Activated CD8-positive, alpha-beta memory T cell treated with anti-CD3 and anti-CD28 coated beads for 1 hour (primary cell): ENCODE measurements at places on chromosomes 2 and 18.

DNA sequence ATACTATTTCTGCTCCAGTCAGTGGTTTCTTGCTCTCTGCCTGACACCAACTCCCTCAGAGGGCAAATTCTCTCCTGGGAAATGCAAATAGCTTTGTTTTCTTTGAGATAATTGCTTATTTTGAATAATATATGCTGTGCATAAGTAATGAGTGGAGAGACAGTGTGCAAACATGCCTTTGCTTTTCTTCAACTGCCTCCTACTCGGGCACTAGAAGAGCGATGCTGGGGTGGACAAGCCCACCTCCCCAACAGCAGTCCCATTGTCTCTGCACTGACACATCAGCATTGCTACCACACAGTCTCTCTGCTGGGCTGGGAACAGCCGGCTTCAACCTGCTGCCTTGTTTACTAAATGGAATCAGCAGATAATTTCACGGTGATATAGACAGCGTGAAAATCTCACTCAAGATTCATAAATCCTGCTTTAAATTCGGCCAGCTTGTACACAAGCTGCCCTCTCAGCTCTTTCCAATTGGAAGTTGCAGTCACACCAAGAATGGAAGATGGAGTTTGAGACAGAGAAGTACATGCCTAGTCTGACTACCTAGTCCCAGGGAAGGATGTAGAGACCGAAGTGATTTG is 694.5 kb downstream of the TDRD15 start:
- no peak for DNase-seq

- DNase-seq: no peak
These were observed 310.1 kb downstream of the EXOC6B start for GRCh38 chr2:72515696-72516095.

GRCh38 chr2:178479275-178479616 is 846 bp upstream of the FKBP7 start:
- DNase-seq: no peak

- DNase-seq: no peak
These were observed 579.5 kb downstream of the ARHGAP15 start for GRCh38 chr2:143708682-143709081.

GRCh38 chr2:150191349-150191748 is 296.1 kb downstream of the RND3 start:
- DNase-seq: no peak

DNA sequence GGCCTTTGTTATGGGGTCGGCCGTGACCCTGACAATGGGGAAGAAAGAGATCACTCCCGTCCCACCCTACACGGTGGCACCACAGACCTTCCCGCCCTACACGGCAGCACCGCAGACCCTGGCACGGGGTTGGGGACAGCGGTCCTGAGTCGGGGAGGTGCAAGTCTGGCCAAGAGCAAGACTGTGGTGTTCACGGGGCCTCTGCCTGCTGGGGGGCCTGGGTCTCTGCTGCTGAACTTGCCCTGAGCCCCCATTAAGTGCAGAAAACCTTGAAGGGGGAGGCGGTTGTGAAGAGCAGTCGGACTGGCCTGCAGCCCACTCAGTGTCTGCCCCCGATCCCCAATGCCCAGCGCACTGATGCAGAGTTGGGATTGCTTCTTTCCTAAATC is 75.9 kb downstream of the SLC66A2 start:
- no peak for DNase-seq

GRCh38 chr18:47632970-47633635 is 297.4 kb downstream of the SMAD2 start:
- no peak for DNase-seq

DNA sequence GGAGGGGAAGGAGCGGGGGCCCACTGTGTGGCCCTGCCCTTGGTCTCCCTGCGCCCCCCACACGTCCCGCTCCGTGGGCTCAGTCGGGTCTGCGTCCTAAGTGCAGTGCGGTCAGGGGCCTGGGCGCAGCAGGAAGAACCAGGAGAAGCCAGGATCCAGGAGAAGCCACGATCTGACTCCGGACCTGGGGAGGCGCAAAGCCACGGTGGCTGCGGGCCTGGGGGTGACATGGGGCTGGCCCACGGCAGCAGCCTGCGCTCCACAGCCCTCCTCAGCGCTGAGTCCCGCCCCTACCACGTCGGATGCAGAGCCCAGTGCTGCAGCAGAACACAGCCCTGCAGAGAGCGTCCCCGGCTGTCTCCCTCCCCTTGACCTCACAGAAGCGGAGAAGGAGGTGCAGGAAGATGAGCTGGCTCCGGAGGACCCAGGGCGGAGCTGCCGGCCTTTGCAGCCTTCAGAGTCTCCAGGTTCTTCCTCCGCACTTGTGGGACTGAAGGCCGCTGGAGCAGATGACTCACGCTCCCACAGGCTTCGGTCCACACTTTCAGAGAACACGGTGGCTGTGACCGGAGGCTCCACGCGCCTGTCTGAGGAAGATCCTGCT is 589.2 kb upstream of the SALL3 start:
- DNase-seq: no peak

DNA sequence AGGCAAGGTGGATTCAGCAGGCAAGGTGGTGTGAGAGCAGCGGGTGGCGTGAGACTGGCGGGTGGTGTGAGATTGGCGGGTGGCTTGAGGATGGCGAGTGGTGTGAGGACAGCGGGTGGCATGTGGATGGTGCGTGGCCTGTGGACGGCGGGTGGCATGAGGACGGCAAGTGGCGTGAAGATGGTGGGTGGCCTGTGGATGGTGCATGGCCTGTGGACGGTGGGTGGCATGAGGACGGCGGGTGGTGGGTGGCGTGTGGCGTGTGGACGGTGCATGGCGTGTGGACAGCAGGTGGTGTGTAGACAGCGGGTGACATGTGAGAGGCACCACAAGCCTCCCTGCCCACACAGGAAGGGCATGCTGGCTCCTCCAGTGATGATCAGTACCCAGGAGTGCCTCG is 186.9 kb upstream of the SALL3 start:
- DNase-seq: no peak

DNA sequence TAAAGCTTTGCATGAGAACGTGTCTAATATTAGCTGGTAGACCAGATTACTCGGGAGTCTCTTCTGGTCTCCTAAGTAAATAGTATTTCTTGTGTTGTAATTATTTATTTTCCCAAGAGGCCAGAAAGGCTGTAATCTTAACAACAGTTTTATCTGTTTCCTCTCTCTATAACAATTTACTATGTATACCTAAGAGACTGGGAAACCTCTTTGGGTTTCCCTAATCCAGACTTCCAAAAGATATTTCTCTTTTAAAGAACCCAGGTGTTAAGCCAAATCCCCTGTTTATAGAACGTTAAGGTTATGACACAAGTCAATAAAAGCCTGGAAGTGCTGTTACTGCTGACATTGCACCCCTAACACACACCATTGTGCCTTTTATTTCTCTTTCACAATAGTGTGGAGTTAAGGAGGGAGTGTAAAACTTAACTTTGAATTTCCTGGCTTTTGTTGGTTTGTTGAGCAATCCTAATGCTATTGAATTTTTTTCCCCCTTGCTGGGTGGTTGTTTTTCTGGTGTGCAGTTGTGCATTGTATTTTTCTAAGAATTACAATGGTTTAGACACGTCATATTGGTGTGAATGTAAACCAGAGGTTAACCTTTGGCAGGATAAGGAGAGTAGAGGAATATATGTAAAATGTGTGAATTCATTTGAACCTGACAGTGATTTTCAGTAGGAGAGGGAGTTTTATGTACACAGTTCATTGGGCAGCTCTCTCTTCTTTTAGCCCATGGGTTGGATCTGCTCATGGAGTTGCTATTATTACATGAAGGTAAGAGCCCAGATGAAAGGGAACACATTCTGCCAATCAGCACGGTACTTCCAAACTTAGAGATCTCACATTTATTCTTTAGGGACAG is 192.8 kb downstream of the MTX2 start:
- no peak for DNase-seq

GRCh38 chr18:76801567-76802505 is 20.5 kb upstream of the ZNF236 start:
- DNase-seq: no peak

GRCh38 chr2:118988706-118989105 is 46.7 kb downstream of the MARCO start:
- DNase-seq: no peak

GRCh38 chr2:185665251-185665814 is 73.3 kb upstream of the FSIP2 start:
- no peak for DNase-seq

- DNase-seq: no peak
These were observed 31.7 kb upstream of the CYBRD1 start for GRCh38 chr2:171490577-171490976.

DNA sequence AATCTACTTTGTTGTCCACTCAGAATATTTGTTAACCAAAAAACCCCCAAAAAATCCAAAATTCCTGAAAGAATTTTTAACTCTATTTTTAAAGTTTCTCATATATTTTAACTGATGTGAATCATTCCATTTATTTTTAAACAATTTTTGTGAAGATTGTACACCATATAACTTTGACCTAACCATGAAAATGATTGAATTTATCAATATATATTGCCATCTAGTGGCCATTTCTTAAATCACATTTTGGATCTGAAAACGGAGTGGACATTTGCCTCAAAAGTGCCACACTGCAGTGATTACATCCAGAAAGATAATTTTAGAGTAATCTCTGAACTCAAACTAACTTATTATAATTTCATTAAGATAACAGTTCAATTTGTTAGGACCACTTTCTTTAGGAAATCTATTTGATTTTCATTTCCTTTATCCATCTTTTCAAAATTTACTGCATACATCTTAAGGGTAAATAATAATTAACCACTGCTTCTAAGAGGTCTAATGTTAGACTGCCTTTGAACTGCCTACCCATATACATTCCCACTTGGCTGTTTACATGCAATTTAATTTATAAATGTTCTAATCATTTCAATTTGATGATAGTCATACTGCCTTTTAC is 71.1 kb downstream of the DSC3 start:
- no peak for DNase-seq

- DNase-seq: no peak
These were observed 118.5 kb downstream of the PRKCE start for GRCh38 chr2:45769854-45770576.

DNA sequence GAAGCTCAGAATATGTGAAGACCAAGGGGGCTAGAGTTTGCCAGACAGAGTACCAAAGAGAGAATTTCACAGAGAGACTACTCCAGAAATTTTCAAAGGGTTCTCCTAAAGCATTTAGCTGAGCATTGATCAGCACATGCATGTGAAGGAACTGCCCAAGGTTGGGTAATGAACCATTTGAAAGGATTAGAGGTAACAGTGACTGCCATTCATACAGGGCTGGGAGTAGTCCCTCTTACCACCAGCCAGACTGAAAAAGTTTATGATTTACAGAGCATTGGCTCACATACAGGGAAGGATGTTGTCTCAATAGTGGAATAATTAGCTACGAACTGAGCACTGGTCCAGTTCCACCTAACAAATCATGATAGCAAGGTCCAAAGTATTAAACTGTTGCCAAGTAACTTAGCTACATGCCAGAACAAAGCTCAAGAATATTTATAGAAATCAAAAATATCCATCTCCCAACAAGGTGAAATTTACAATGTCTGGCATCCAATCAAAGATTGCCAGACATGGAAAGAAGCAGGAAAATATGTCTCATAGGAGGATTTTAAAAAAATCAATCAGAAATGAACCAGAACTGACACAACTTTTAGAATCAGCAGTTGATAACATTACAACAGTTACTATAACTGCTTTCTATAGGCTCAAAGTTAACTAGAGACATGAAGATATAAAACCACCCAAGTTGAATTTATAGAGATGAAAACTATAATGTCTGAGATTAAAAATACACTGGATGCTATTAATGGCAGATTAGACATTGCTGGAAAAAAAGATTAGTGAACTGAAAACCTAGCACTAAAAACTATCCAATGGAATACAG is 25.7 kb upstream of the RNF103 start:
- DNase-seq: no peak

DNA sequence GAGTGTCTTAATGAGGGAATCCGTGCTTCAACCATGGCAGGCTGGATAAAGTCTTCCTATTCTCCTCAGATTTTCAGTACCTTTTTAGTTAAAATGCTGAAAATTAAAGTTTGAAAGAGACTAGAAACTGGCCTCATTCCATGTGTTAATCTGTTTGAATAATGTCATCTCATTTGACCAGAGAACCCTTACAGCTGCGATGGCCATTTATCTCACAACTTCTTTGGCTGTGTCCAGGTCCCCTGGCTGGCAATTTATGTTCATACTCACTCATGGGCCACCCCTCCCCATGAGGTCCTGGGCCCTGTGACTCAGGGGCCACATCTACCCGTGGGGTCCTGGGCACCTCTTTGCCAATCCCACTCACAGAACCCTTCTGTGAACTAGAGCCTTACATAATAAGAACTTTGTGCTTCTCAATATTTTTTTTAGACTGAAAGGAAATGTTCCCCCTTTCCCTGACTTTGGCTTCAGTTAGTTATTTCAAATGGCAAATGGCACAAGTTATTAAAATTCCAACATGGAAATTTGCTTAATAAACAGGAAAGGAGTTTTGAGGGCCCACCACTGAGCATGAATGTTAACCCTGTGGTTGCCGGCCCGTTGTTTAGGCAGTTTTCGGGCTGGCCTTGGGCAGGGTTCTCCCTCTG is 134.6 kb downstream of the UXS1 start:
- no peak for DNase-seq

GRCh38 chr2:108634011-108634410 is 85.3 kb upstream of the RANBP2 start:
- no peak for DNase-seq

GRCh38 chr2:197628043-197628500 is 47.3 kb downstream of the RFTN2 start:
- no peak for DNase-seq

GRCh38 chr2:149616681-149617456 is 29.3 kb upstream of the MMADHC start:
- no peak for DNase-seq

DNA sequence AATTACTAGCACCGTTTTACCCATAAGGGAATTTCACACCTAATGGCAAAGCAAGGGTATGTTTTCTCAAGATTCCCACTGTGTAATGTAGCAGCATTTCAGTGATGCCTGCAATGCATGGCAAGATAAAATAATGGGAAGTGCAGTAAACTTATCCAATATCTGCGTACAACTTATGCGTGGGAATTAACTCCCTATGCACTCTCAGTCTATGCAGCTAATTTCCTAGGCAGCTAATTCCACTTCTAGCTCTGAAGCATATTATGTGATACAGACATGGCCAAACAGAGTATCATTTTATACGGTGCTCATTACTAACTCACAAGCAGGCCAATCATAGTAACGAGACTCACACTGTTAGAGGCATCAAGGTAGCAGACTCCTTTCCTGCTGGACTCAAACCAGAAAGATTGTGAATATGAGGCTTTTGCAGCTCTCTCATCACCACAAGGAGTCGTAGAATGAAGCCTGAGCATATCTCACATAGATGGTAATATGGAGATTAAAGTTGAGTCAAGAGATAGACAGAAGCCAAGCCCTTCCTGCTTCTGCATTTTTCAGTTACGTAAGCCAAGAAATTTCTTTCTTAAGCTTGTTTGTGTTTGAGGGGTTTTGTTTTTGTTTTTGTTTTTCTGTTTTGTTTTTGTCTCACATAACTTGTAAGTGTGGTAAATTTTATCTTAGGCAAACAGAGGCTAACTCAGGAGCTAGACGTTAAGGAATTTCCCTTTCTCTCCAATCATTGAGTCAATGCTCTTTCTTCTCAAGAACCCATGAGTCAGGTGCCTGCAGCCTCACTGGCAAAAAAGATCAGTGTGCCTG is 34.8 kb upstream of the ITGAV start:
- DNase-seq: no peak

GRCh38 chr2:64186699-64187605 is 42.7 kb upstream of the PELI1 start:
- DNase-seq: no peak

- no peak for DNase-seq
These were observed 2.1 kb downstream of the SERTAD2 start for GRCh38 chr2:64651590-64651989.
